ENCODE measurements at places on chromosomes 7 and 10.

DNA sequence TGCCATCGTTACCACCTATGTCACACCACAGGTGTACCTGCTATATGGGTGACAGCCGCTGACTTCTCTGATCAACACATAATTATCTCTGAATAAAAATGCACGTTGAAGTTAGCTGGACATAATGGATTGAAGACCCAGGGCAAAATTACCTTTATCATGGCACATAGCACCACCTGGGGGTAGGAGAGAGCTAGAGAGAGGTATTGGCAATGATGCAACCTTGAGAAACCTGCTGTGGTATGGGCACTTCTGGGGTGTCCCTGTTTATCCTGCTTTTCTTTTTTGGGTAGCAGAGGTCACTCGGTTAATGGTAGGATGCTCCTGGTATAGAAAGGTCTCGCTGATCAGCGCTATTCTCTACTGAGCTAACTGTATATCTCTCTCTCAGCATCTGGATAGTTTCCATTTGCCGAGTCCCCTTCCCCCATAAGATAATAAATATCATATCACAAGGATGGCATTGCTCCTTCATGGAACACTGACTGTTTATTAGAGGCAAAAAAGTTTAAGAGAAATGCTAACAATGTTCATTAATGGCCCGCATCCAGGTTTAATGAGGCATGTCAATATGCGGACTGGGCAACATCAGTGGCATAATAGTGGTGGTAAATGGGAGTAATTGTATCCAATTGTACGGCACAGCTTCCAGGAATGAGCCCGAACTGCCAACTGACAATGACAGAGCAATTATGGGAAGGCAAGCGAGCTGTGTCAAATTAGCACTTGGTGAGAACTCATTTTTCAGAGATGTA is 323.1 kb downstream of the TFEC start:
- no peak for DNase-seq

DNA sequence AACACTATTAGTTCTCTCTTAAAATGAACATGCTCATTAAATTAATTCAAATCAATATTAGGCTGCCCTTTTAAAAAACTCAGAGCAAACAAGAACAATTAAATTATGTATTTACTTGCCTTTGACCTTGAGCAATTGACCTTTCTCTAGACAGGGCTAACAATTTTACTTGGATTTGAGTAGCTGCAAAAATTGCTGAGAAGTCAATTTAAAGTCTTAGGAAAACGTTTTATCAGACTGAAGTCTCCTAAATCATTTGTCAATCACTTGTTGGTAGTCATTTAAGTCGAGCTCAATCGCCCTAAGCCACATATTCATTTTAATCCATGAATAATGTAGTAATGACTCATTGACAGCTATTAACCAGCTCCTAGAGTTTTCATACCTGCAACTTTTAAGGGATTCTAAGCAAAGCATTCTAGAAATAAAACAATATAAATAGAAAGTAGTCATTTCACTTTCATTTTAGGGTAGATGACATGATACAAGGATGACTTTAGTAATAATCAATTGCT is 84.9 kb upstream of the SEC61G start:
- no peak for DNase-seq

DNA sequence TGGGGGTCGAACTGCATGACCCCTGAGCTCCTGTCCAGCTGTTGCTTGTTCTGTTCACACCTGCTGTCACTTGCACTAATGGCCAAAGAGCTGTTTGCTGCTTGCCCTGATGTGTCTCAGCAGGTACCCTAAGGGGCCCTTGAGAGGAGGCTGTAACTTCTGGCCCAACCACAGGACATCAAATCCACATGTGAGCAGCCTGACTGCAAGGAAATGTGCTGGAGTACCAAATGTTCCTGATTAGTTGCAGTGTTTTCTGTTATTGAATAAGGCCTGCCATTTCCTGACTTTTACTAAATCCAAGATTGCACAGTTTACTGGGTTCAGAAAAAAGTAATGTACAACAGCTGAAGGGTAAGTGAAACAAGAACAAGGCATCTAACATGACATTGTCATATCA is 91.7 kb upstream of the IL6 start:
- DNase-seq, result no peak

- DNase-seq, result no peak
Observed at GRCh38 chr10:89518876-89519842, 16.2 kb downstream of the SLC16A12 start.

Data from stimulated activated CD4-positive, alpha-beta T cell treated with anti-CD3 and anti-CD28 coated beads, TNF-alpha, amount 100 ng/mL, for 4 hours (primary cell).